ENCODE measurements at places on chromosomes 5 and 9. TPM values are rescaled to one million over a fixed set of nuclear protein-coding genes. Genes with fewer than 3 reads are reported as not detected.

DNA sequence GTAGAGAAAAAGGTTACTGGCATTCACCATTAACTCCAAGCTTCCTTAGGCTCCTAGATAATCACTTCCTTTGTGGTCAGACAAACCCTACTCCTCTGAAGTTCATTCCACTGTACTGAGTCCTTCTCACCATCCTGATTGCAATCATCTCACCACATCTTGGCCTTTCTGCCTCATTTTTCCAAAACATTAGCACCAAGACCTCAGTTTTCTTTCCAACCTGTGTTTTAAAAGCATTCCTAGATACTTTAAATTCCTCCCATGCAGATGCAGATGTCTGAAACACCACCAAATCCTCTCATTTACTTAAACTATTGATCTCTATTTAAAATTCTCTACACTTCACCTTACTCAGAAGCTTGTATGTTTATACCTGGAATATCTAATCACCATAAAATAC is 961.3 kb upstream of the CTNND2 start:
- peak; percentile 81 for DNase-seq

Gene CDO1
- total RNA-seq = 1.4 TPM

Gene PCDHGB2
- 0.69 TPM for total RNA-seq

GRCh38 chr5:40021007-40021406 is 596.2 kb upstream of the DAB2 start:
- no peak for DNase-seq

Gene ANKRD31
- 0.13 TPM for total RNA-seq

DNA sequence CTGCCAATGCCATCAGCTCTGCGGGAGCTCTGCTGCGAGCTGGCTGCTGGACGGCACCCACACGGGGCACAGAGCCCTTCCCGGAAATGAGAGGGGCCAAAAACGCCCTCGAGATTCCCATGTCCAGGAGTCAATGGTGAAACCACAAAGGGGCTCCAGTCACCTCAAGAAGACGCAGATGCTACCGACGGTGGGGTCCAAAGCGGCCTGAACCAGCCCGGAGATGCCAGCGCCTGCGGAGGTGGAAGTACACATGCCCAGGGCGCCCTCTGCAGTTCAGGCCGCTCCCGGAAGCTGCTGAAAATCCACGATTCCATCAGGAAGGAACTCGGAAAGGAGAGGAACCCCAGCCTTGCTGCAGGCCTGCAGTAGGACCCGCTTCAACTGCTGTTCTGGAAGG is 82.4 kb upstream of the SELENOP start:
- peak; percentile 2 for DNase-seq

DNA sequence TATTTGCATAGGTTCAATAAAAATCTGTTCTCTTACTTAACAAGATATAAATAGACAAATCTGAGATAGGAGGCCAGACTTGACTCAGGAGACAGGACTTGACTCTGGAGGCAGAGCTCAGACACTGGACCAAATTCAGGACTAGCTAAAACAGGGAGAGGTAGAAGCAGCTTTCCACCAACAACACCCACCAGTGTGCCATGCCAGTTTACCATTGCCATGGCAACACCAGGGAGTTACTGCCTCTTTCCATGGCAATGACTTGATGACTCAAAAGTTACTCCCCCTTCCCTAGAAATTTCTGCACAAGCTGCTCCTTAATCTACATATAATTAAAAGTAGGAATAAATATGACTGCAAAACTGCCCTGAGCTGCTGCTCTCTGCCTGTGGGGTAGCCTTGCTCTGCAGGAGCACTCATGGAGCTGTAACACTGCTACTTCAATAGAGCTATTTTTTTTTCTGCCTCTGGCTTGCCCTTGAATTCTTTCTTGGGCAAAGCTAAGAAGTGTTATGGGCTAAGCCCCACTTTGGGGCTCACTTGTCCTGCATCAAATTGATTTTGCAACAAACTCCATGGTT is 473.0 kb downstream of the PLK2 start:
- DNase-seq = peak; percentile 74

- no peak for DNase-seq
Measured at GRCh38 chr5:69335341-69335935, 2.8 kb upstream of the CCDC125 start.

Gene BHMT2
- total RNA-seq = not detected

GRCh38 chr5:169554251-169554650 is 29.3 kb upstream of the SPDL1 start:
- no peak for DNase-seq

DNA sequence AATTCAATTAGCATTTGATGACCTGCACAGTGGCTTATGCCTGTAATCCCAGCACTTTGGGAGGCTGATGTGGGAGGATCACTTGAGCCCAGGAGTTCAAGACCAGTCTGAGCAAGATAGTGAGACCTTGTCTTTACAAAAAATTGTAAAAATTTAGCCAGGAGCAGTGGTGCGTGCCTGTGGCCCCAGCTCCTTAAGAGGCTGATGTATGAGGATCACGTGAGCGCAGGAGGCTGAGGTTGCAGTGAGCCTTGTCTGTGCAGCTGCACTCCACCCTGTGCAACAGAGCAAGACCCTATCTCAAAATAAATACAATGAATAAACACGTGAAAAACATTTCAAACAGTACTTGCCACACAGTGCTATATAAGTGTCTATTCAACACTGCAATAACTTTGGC is 4.2 kb downstream of the ABCA1 start:
- DNase-seq = no peak

DNA sequence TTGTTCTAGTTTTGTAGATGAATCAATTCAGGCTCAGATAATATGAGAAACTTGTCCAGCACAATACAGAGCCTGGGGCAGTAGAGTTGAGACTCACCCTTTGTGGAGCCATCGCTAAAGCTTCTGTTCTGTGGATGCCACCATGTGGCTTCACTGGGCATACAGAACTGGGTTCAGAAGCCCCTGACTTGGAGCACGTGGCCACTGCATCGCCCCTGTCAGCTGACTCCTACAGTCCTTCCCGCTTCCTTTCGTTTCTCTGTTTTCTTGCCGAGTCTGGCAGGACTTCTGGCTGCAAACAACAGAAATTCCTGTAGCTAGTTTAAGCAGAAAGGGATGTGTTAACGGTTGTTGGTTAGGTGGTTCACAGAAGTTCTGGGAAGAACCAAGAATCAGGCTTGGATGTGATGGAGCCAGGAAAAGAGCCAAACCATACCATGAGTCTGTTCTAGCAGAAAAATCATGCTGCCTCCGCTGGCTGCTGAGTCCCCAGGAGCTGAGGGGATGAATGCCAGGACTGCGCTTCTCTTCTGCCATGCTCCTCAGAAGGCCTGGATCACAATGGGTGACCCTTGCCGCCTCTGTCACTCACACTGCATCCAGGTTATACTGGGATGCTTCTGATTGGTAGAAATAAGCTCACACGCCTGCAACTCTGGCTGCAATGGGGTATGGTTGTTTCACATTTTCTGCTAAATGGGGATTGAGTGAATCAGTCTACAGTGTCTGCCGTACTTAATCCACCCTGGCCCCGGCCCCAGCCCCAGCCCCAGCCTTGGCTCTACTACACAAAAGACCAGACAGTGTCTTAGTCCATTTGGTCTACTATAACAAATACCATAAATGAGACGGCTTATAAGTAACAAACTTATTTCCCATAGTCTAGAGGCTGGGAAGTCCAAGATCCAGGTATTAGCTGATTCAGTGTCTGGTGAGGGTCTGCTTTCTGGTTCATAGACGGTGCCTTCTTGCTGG is 262.5 kb downstream of the GOLPH3 start:
- DNase-seq = no peak

DNA sequence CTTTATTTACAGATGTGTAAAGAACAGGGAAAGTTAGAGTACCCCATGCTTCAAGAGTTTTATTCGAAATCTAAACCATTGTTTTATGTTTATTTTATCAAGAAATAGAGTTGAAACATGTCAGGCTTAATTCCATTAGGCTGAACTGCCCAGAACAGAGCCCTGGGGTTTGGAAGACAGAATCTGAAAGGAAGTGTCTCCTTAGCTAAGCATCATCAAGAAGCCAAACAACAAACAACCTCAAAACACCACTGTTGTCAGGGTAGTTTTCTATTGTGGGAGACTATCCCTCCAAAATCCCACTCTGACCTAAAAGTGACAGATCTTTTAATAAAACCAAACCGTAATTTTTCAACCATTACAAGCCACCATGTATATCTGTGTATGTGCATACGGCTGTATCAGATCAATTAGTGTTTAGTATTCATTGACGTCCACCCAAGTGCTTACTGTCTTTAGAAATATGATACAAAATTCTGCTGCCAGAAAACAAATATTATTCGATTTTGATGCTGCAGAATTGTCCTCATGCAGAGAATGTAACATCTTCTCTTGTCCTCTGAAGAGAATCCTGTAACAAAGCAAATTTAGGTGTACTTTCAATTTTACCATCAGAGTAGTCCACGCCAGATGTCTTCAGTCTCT is 271.9 kb upstream of the TMEM161B start:
- DNase-seq = no peak

Gene LCN10
- not detected for total RNA-seq

- peak; percentile 35 for DNase-seq
Measured at GRCh38 chr9:108673386-108673785, 182.4 kb downstream of the ACTL7B start.

Gene RLN1
- not detected for total RNA-seq

- peak; percentile 82 for DNase-seq
Measured at GRCh38 chr9:34379334-34380033, 2.8 kb upstream of the MYORG start.

- DNase-seq = peak; percentile 52
Measured at GRCh38 chr5:122156724-122157325, 27.5 kb downstream of the ZNF474 start.

Gene IL5
- not detected for total RNA-seq

GRCh38 chr5:125501396-125501795 is 755.0 kb upstream of the ZNF608 start:
- DNase-seq = no peak

DNA sequence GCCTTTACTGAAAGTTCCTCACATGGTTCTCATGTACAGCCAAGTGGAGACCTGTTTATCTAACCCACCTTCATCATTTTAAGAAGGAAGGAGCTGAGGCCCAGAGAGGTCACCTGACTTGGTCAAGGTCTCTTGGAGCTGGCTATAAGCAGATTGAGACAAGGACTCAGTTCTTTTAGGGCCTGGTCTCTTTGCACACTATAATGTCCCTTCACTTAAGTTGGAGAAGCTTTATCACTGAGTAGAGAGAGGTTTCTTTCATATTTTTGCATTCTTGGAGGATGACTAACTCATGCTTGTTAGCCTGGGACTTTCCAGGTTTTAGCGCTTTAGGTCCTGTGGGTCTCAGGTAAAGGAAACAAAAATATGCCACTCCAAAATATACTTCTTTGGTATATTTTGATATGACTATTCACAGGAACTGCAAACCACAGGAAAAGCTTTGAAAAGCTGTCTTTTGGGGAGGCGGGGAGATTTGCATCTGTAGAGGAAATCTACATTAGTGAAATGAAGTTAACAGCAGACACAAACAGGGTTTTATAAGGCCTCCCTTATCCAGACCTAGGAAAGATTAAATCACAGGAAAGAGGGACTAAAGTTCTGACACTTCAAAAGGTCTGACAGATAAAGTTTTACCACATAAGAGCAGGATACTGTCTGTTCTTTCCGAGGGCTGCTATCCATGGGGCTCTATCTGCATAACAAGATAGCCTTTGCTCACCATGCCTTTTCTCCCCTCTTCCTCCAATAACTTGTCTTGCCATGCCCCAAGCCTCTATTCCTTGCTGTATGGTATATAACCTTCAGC is 95.8 kb upstream of the ANKRD55 start:
- peak; percentile 70 for DNase-seq

Gene DNAI1
- not detected for total RNA-seq

- DNase-seq = no peak
Measured at GRCh38 chr9:71213633-71214032, 92.2 kb upstream of the TRPM3 start.

Gene FOXD4L6
- total RNA-seq = 0.13 TPM

DNA sequence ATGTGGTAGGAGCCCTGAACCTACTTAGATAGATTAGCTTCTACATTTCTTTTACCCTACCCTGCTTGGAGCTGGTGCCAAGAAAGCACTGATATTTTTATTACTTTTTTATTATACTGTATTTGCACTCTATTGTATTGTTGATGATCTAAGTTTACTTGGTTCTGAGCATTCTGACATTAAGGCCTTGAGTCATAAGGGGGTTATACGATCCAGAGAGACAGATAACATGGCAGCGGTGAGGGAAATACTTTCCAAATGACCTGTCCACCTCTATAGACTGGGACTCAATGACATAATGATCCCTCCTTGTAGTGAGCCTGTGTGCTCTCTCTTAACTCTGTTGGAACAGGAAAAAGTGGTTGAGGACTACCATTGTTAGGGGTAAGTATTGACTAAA is 176.3 kb downstream of the MAN2A1 start:
- DNase-seq = peak; percentile 85

DNA sequence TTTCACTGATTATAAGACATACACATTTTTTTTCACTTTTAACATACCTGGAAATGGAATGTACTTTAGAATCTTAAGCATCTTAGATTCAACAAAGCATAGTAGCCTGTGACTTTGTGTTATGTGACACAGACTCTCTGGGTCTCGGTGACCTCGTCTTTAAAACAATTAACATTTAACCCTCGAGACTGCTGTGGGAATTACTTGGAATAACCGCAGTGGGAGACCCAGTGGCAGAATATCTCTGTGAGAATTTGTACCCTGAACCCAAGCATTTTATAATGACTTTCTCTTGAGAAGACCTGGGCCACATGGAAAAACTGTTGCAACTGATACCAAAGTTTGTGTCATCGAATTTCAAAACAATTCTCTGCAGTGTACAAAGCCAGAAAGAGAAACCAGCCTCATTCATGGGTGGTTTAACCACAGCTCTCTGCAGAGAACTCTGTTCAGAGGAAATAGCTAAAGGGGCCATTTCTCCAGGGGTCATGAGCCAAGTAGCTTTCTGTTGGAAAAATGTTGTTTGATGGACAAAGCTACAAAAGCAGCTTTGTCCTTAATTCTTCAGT is 10.0 kb upstream of the RETREG1 start:
- no peak for DNase-seq

Gene SLC34A1
- total RNA-seq = 0.10 TPM

GRCh38 chr5:137651022-137651421 is 84.9 kb downstream of the KLHL3 start:
- DNase-seq = no peak

DNA sequence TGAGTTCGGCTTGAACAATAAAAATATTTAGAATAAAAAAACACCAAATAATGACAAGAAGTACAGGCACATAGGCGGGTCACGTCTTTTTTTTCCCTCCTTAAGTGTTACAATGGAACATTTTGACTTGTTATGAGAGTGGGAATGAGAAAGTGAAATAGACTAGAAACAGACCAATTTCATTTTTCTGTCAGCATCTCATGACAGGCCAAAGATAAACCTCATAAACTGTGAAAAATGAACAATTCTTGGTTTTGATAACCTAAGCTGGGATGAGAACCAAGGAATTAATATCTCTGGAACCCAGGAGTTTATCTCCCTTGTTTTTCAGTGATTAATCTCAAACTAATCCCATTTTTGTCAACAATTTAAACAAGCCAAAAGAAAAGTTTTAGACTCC is 299.5 kb downstream of the SLIT3 start:
- no peak for DNase-seq

Gene HNRNPH1
- total RNA-seq = 420 TPM

Gene ENC1
- total RNA-seq = 72.0 TPM

All from HT1080 (cell line).